NCI-H82 (cell line): ENCODE measurements at places on chromosomes 5 and 9.

DNA sequence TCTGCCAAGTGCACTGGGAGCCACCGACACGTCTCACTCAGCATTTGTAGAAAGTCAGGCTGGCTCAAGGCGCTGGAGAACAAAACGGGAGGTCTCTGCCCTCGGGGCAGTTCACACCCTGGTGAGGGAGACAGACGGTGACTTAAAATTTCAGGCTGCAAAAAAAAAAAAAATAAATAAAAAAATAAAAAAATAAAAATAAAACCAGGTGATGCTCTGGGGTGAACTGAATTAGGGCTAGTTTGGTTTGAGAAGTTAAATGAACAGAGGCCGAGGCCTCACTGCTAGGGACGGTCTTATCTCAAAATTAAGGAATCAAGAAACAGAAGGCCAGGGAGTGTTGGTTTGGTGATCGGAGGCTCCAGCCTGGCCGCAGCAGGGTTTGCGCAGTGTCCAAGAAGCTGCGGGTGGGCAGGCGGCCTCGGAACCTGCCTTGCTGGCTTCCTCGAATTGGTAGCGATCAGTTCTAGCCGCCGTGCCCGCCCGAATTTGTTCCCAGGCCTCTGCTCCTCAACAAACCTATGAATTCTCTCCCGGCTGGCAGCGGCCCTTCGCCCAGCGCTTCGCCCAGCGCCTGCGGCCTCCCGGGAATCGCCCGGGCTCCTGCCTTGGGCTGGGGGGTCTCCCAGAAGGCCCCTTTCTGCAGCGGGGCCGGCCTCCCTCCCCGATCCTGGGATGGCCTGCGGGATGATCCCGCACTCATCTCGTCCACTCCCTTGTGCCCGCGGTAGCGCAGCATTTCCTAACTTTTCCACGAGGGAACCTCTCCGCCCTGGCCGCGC, 1.5 kb downstream of the NKX2-5 start:
- DNase-seq = no peak

DNA sequence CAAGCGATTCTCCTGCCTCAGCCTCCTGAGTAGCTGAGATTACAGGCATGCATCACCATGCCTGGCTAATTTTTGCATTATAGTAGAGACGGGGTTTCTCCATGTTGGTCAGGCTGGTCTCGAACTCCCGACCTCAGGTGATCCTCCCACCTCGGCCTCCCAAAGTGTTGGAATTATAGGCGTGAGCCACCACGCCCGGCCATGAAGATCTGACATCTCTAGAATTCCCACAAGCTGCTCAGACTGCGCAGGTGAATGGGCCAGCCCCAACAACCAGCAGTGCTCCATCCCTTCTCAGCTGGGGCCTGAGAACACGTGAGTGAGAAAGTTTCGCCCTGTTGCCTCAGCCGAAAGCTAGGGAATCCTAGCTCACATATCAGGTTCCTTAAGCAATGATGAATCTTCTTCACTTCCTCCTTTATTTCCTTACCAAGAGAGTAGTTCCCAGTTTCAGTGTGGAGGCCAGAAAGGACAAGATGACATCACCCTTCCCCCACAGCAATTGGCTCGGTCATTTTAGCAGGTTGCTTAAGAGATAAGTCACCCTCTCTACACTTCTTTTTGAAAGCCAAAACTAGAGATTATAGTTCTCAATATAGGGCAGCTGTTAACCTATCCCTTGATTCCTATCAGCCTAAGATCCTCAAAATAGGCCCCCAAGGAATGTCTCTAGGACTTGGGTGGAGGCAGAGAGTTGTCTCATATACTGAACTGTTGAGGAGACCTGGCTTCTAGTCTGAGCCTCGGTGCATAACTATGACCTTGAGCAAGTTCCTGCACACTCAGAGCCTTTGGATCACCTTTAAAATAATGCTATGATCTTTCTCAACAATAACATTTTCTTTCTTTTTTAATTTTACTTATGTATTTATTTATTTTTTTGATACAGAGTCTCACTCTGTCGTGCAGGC, 23.9 kb upstream of the PPP2CA start:
- no peak for DNase-seq

DNA sequence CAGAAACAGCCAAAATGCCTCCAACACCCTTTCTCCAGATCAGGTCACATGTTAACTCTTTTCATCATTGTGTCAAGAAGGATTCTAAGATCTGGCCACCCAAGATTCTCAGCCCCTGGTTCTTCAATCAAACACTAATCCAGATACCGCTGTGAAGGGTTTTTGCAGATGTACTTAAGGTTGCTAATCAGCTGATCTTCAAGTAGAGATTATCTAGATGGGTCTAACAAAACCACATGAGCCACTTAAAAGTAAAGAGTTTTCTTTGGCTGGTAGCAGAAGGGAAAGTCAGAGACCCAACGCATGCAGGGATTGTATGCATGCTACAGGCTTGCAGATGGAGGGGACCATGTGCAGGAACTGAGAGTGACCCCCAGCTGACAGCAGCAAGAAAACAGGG, 267.9 kb downstream of the CDK5RAP2 start:
- DNase-seq = peak; percentile 48

DNA sequence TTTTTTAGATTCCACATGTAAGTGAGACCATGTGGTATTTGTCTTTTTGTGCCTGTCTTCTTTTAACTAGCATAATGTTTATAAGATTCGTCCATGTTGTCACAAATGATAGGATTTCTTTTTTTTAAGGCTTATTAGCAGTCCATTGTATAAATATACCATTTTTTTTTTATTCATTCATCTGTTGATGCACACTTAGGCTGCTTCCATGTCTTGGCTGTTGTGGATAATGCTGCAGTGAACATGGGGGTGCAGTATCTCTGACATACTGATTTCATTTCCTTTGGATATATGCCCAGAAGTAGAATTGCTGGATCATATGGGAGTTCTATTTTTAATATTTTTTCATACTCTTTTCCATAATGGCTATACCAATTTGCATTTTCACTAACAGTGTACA, 48.7 kb downstream of the KIAA1958 start:
- no peak for DNase-seq

DNA sequence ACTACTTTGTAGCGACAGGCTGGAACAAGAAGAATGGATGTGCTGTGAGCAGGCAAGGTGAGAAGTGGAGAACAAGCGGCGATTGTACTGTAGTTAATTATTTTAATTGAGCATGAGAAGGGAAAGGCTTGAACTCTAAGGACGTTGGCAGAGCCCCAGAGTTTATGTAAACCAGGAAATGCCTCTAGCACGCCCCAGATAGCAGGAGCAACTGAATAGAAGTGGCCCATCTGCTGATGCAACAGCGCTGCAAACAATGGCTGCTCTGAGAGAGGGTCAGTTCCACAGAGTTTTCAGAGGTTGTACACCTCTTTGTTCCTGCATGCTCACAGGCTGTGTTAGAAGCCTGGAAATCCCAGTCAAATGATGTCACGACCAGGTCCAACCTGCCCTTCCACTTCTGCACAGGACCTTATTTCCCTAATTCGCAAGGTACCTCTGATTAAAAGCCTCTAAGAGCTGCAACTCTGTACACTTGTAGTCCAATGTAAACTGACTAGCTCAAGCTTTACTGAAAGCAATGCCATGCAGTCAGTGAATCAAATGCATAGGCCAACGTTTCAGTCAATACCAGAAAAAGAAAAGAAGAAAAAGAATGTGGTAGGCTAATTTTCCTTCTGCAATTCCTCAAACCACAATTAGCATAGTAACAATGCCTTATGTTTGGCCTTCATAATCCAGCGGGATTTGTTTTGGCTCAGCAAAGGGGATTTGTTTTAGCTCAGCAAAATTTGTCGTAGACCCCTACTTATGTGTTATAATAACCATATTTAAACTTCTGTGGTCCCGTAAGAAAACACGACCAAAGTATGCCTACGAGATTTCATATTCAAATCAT, 119.6 kb upstream of the RETREG1 start:
- DNase-seq = peak; percentile 43

DNA sequence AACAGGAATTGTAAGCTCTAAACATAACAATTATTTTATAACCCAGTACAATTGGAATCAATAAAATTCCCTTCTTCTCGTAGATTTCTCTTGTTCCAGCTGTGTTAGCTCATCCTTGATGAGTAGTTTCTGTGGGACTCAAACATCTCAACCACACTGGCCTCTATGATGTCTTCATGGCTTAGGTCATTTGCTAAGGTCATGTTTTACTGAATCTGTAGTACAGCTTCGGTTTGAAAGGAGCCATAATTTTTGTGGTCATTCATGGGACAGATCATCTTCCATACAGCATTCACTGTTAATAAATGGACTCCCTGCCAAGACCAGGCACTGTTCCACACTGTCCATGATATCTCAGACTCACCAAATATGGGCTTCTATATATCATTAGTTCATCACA, 369.0 kb upstream of the RFX3 start:
- DNase-seq = no peak

DNA sequence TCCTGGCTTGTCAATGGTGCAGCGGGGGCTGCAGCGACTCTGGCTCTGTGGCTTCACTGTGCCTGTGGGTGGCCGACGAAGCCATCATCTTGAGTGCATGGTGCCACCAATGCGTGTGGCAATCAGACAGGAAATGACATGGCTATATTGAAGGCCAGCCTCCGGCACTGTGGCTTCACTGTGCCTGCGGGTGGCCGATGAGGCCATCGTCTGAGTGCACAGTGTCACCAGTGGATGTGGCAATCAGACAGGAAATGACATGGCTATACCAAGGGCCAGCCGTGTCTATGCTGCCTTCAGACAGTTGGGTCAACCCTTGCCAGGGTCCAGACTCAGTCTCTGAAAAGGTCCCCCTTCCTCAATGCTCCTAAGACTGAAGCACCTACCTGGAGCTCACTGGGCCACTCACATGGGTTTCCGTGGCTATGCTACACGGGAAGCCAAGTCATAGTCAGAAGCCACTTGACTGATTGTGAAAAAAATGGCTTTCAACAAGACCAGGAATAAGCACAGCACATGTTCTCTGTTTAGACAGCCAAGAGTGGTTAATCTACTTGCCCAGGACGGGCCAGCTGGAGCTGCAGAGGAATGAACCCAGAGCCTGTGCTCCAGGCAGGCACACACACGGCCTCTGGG, 67.5 kb upstream of the S1PR3 start:
- no peak for DNase-seq

- no peak for DNase-seq
Measured at GRCh38 chr9:114181607-114182409, 26.5 kb downstream of the COL27A1 start.

DNA sequence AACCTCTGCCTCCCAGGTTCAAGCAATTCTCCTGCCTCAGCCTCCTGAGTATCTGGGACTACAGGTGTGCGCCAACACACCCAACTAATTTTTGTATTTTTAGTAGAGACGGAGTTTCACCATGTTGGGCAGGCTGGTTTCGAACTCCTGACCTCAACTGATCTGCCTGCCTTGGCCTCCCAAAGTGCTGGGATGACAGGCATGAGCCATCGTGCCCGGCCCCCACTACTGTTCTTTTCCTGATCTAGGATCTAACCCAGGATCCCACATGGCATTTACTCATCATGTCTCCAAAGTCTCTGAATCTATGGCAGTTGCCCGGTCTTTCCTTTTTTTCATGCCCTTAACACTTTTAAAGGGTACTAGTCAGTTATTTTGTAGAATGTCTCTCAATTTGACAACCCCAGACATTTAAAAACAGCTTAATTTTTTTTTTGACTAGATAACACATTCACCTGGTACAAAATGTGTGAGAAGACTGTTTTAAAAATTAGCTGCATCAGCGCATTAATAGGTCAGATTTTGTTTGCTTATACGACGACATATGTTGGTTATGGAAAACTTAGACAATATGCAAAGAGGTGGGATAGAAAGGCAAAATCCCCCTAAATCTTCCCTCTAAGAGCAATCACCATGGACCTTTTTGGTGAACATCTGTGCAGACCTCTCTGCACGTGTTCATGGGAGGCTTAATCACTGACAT, 46.5 kb downstream of the STOM start:
- DNase-seq = peak; percentile 29

- DNase-seq = no peak
Measured at GRCh38 chr5:132411304-132412013, 41.9 kb downstream of the SLC22A5 start.

- peak; percentile 56 for DNase-seq
Measured at GRCh38 chr5:150152636-150153462, 2.8 kb downstream of the PDGFRB start.

DNA sequence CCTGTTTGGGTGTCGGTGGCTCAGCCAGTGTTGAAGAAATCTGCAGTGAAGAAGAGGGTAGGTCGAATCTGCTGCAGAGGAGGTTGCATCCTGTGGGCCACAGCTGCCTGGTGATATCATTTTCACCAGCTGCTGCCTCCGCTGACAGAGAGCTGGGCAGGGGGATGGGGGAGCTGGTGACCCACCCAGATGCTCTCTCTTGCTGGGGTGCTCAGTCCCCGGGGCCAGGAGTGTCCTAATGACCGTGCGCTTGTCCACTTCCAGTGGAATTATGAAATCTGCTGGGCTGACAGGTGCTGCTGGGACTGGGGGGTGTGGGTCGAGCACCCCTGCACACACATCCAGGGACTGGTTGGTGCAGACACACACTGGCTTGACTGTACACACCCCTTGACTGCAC, 83.2 kb upstream of the IRX4 start:
- DNase-seq = no peak

- DNase-seq = peak; percentile 47
Measured at GRCh38 chr5:165209101-165209727, 1703.8 kb downstream of the MAT2B start.

DNA sequence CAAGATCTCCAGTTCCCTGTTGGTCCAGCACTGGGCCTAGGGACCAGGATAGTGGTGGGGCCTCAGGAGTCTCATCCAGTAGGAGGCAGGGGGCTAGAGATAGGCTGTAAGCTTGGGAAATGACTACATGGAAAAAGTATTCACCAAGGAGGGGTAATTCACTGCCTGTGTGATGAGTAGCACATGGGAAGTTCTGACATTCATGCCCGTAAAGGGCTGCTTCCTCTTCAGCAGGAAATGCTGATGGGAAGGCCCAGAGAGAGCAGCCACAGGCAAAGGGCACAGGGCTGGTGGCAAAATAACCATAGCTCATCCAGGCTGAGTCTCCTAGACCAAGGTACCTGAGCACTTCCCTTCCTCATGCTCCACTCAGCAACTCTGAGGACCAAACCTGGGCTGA, 23.1 kb upstream of the FRRS1L start:
- no peak for DNase-seq

DNA sequence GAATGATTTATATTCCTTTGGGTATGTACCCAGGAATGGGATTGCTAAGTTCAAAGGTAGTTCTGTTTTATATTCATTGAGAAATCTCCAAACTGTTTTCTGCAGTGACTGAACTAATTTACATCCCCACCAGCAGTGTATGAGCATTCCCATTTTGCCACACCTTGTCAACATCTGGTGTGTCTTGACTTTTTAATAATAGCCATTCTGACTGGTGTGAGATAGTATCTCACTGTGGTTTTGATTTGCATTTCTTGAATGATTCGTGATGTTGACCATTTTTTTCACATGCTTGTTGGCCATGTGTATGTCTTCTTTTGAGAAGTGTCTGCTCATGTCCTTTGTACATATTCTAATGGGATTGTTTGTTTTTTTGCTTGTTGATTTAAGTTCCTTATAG, 421.5 kb downstream of the KIAA0825 start:
- no peak for DNase-seq
